Stimulated activated CD4-positive, alpha-beta T cell treated with anti-CD3 and anti-CD28 coated beads, TNF-alpha, amount 100 ng/mL, for 1 hour (primary cell): ENCODE measurements at places on chromosomes 4 and X.

DNA sequence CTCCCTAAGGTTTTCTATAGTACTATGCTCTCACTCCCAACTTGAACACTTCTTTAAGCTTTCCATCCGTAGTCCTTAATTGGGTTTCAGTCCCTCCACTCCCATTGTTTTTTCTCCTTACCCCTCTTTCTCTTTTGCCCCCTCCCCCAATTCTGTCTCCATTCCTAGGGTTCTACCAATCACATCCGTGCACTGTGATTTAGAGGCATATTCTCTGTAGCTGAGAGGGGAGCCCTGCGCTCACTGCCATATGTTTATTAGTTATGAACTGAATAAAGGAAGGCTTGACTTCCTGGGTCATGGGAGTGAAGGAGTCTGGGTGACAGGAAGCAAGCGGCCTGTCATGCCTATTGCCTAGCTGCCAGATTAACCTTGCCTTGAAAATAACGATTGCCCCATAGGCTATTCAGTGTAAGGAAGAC is 471 bp downstream of the MCTS1 start:
- DNase-seq = no peak

DNA sequence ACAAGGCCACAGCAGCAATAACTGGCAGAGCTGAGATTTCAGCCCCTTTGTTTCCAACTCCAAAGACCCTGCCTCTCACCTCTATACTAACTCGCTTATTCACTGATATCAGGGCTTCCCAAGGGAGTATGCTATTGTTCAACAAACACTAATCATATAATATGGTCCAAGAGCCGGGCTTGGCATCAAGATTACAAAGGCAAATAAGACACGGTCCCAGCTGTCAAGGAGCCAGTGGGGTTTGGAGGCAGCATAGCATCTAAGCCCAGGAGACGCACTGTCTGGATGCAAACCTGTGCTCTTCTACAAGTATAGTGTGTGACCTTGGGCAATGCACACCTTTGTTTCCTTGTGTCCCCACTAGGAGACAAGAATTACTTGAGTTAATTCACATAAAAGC is 28.7 kb downstream of the PAPSS1 start:
- DNase-seq = no peak

GRCh38 chr4:36165631-36166005 is 78.7 kb downstream of the ARAP2 start:
- DNase-seq = no peak

DNA sequence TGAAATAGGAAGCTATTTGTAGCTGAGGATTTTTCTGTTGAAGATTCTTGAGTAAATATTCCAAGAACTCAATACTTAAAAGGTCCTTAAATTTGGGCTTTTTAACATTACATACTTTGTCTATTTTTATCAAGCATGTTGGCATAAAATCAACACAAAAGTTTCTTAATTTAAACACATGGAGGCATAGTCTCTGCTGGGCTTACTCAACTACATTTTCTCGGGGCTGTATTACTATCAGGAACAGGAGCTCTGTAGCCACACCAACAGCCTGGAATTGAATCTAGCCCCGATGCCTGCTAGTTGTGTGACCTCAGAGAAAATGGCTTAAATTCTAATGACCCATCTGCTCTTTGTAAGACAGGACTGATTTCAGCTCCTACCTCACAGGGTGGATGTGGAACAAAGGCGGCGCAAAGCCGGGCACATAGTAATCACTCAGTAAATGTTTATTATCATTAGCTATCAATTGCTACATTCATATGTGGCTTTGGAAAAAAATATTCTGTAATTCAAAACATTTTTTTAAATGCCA is 207.0 kb downstream of the NSUN7 start:
- no peak for DNase-seq

DNA sequence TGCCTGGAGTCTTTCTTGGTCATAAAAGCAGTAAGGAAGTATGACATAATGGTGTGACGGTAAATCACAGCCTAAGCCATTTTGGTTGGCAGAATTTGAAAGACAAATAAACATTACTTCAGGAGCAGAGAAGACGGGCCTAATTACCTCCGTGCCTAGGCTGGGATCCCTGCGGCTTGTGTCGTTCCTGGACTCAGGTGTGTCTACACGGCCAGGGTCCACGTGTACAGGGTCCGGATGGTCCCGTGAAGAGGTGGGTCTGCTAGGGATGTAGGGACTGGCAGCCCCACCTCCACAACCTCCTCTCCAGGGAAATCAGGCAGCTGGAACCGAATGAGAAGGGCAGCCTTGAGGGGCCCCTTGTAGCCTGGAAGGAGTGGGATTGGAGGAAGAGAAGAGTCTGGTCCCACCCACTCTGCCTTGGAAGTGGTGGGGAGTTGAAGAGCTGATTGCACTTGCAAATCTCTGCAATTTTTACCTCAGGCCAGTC is 55.4 kb upstream of the PLAC1 start:
- no peak for DNase-seq
